Smooth muscle cell of the brain vasculature (primary cell): ENCODE measurements at places on chromosomes 4 and X.
A peak's percentile ranks its signal among the peaks of the same experiment; 100 is the strongest.

- DNase-seq: peak; percentile 45
Measured at GRCh38 chr4:101200561-101200960, 146.8 kb downstream of the PPP3CA start.

- DNase-seq: no peak
Measured at GRCh38 chr4:128282516-128282915, 5.1 kb downstream of the PGRMC2 start.

DNA sequence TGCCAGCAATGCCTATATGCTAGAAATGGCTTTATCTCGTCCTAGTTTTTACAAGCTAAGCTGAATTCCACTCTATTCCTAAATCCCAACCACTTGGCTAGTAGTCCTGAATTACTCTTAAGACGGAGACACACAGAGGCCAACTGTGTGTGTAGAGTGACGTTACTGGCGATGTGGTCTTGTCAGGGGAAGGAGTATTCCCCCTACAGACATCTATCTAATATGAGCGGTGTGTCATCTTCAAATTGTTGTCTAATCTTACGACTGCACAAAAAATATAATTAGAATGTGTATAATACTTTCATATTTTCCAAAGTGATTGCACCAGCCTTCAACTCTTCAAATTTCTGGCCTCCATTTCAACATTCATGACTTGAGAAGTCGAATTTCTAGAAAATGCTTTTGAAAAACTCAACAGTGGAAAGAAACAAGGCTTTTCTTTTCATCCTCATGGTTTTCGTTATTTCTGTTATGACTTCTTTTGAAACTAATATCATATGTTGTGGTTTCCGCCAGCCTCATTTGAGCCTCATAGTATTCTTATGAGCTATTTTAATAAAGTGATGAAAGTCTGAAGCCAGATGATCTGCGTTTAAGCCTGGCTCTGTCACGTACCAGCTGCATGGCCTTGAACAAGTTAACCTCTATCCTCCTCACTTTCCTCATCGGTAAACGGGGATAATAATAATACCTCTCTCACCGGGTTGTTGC lies 132.3 kb downstream of the SOWAHB start:
- DNase-seq: no peak

DNA sequence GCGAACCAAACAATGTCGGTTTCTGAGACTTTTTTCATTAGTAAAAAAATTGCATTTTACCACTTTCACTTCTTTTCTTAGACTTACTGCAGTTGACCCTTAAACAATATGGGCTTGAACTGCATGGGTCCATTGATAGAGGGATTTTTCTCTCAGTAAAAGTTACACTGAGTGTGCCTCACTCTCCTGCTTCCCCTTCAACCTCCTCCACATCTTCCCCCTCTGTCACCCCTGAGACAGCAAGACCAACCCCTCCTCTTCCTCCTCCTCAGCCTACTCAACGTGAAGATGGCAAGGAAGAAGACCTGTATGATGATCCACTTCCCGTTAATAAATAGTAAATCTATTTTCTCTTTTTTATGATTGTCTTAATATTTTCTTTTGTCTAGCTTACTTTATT lies 43.4 kb downstream of the TEC start:
- DNase-seq: no peak

GRCh38 chrX:2972391-2972790 lies 34.0 kb upstream of the ARSH start:
- DNase-seq: no peak
